Stimulated activated CD8-positive, alpha-beta memory T cell treated with anti-CD3 and anti-CD28 coated beads, Interleukin-4, amount 100 ng/mL, for 4 hours (primary cell): ENCODE measurements at places on chromosomes 5 and 9.

DNA sequence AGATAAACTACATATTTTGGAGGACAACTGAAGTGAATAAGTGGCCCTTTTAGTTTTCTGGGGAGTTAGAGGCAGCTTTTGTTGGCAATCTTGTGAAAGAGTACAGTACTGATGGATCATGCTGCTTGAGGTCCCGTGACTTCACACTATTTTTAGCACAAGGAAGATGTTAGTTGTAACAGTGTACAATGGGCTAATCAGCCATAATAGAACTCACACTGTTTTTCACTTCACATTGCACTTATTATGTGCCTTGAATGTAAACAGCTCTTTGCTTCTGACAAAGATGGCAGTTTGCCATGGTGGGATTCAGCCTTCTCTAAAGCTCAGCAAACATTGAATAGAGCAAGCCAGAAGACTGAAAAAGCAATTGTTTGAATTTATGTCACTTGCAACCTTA is 176.7 kb upstream of the ZNF608 start:
- DNase-seq = no peak

DNA sequence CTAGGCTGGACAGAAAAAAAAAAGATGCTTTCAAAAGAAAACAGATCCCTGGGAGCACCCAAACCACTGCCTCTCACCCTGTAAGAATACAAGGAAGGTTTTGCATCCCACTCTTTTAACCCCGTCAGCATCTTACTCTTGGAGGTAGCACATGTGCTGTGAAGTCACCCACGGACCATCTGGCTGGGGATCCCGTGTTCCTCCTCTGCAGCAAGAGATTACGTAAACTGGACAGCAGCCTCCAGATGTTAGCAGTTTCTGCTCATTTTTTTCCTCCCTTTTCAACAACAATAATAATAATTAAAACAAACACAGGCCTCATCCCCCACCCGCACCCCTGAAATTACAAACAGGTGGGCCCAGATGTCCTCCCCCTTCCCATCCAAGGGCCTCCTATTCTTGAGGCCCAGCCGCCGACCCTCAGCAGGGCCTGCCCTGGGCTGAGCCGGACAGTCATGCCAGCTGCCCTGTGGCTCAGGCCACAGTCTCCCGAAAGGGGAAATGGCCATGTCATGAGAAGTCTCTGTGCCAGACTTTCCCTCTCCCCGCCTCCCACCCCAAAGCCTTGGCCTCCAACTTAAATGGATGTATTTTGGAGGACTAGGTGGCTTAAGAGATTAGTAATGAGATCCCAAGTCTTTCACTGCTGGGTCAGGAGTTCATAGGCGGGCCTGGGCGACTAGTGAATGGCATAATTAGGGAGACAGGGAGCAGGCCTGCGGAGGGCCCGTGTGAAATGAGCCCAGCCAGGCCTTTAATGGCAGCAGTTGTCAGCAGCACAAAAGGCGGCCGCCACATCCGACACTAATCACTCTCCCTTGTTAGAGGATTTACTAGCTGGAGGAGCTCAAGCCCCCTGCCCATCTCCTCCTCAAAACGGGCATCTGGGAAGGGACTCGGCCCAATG is 165.1 kb downstream of the PAPPA start:
- DNase-seq = no peak

- no peak for DNase-seq
These were observed 22.6 kb upstream of the NOTCH1 start for GRCh38 chr9:136568288-136569081.

GRCh38 chr5:153756540-153756939 is 266.1 kb downstream of the GRIA1 start:
- no peak for DNase-seq

DNA sequence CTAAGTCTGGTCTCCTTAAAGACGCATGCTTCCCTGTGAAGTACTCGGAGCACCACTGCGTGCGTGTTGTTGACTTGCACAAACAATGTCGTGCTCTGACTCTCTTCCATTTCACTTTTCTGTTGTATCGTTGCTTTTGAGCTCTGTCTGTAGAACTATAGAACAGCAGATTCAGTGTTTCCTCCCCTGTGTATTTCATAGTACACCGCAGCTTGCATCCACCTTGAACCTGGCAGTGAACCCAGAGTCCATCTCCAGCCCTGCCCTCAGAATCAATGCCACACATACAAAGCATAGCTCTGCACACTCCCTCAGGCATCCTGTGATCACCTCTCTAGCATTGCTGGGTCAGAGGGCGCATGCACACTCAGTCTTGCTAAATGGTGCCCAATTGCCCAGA is 37.2 kb upstream of the ADAMTS2 start:
- DNase-seq = no peak

DNA sequence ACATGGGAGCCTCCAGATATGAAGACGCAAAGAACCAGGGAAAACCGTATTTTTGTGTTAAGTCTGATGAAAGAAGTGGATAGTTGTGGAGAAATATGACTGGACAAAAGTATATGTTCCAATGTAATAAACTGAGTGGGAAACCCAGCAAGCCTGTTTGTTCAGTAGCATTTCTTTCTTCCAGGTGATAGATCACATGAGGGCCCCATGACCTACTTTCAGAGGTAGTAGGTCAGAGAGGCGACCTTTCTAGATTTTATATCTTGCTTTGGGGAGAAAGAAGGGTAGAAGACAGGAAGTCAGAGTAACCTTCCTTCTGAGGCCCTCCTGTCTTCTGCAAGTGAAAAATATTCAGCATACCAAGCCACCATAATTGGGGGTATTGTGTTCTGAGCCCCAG is 31.5 kb downstream of the CCDC171 start:
- no peak for DNase-seq

DNA sequence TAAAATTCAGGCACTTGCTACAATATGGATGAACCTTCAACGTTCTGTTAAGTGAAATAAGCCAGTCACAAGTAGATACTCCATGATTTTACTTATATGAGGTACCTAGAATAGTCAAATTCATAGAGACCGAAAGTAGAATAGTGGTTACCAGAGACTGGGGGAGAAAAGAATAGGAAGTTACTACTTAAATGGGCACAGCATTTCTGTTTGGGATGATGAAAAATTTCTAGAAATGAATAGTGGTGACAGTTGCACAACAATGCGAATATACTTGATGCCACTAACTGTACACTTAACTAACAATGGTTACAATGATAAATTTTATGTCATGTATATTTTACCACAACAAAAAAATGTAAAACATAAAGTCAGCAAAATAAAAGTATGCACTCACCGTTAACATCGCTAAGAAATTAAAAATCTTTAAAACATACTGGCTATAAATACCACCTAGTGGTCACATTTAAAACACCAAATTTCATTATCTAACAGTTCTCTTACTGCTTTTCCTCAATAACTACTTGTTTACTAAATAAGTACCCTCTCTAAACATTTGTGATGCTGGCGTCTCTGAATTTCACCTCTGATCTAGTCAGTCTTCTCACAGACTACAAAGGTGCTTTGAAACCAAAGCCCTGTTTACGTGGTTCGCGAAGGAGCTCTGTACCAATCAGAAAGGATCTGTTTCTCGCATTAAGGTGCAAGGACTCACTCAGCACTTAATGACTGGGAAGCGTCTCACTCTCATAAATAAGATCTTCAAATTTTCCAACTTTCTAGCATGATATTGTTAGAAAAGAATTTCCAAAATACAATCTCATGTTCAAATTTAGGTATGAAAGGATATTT is 22.7 kb downstream of the KIF3A start:
- no peak for DNase-seq

- no peak for DNase-seq
These were observed 901 bp upstream of the SLC12A7 start for GRCh38 chr5:1112596-1113331.

DNA sequence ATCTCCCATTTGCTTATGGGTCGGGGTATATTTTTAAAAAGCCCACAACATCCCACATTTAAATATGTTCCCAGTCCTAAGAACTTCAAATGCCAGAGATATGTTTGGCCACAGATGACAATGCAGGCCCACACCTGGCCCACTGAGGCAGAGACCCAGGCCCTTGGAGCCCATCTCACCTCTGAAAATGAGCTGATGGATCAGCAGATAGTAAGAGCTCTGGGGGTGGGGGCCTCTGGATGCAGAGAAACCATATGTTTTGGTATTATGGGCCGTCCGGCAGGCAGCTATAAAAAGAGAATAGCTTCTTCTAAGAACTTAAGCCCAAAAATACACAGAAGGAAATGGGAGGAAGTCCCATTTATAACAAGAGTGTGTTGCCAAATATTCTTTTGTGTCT is 256.0 kb downstream of the GRIA1 start:
- no peak for DNase-seq

DNA sequence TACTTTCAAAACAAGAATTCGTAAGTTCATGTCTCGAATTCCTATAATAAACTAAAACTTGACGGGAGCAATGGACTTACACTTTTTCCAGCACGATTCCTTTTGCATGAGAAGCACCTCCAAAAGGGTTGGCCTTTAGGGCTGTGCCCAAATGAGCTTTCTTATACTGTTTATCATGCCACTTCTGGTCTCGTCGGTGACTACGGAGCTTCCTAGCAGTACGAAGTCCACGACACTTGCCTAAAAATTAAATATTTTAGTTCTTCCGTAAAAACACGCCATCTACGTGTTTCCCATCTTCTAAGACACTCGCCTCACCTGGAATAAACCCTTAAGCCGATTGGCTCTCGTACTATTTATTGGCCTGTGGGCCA is 554 bp downstream of the RPS23 start:
- no peak for DNase-seq

- no peak for DNase-seq
These were observed 18.0 kb downstream of the IARS1 start for GRCh38 chr9:92275541-92275940.

- DNase-seq = no peak
These were observed 50.4 kb upstream of the STXBP1 start for GRCh38 chr9:127561491-127562278.

DNA sequence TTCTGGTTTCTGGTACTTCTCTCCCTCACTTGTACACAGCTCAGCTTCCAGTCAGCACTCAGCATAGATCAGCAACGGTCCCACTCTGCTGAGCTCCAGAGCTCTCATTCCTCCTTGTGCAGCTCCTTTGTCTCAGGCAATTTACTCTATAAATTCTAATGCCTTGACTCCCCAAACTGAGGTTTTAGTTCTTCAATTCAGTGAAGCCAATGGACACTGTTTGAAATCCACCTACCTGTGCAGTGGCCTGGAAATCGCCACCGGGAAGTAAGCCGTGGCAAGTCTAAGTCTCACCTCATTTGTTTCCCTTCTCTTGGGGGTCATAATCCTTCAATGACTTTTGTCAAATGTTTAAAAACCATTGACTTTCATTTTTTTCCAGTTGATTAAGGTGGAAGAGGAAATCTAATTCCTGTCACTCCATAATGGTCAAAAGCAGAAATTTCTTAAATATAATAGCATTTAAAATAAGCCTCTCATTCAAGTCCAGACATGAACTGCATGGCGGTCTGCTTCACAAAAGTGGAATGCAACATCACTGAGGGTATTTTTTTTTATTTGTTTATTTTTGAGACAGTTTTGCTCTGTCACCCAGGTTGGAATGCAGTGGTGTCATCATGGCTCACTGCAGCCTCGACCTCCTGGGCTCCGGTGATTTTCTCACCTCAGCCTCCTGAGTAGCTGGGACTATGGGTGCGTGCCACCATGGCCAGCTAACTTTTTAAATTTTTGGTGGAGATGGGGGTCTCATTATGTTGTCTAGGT is 79.6 kb downstream of the C7 start:
- no peak for DNase-seq

DNA sequence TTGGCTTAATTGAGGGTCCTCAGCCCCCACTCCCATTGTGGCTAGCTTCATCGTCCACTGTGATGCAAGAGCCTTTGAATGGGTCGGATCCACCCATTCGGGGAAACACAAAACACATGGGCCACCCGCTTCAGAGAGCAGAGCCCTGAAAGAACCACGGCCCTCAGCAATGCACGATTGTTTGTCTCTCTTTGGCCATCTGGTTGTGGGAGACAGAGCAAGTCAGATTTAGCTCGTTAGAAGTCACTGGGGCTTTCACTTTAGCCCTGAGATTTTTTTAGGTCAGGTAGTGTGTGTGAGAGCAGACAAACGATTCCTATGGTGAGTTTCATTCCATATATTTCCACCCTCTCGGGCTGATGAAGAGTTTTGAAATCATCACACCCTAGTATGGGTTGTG is 12.9 kb upstream of the COL15A1 start:
- DNase-seq = no peak

- DNase-seq = no peak
These were observed 279.7 kb upstream of the TUT7 start for GRCh38 chr9:86633945-86634344.

GRCh38 chr9:14868772-14869583 is 41.2 kb downstream of the FREM1 start:
- no peak for DNase-seq

- no peak for DNase-seq
These were observed 85.7 kb downstream of the SERINC5 start for GRCh38 chr5:80170117-80170535.

- no peak for DNase-seq
These were observed 9.7 kb upstream of the SUSD3 start for GRCh38 chr9:93048566-93049448.

- DNase-seq = no peak
These were observed 495.0 kb downstream of the DMAC1 start for GRCh38 chr9:7304627-7304995.
